ENCODE measurements at places on chromosomes 2 and 18.

- DNase-seq, result no peak
Measured at GRCh38 chr2:112518807-112519206, 23.5 kb upstream of the POLR1B start.

- DNase-seq, result no peak
Measured at GRCh38 chr2:241163601-241164118, 13.4 kb downstream of the PPP1R7 start.

GRCh38 chr2:230778350-230779063 is 65.9 kb downstream of the CAB39 start:
- no peak for DNase-seq

GRCh38 chr2:160561551-160562295 is 68.1 kb upstream of the RBMS1 start:
- peak; percentile 13 for DNase-seq

GRCh38 chr18:45657357-45658335 is 42.4 kb downstream of the SLC14A2 start:
- peak; percentile 52 for DNase-seq

DNA sequence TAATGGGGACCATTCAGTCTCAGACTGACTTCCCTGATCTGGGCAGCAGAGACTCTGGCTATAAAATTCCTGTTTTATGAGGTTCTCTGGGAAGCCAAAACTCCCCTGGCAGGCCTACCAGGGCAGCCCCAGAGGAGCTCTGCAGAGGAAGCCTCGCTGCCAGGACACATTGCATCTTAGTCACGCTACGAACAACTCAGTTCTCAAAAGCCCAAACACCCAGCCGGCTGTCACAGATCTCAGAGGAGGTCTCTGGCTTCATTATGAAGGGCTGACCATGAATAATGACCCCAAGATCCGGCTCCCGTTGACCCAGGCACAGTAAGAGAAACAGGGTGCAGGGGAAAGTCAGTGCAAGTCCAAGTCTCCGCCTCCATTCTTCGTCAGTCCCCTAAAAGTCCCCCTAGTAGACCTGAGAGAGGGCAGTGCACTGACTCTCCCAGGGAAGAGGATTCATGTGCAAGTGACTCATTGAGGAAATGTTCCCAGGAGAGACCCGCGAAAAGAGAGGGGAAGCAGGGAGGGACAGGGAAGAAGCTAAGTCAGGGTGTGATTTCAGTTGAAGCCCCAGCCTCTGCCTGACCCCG is 212.3 kb downstream of the CYP26B1 start:
- DNase-seq, result peak; percentile 88

DNA sequence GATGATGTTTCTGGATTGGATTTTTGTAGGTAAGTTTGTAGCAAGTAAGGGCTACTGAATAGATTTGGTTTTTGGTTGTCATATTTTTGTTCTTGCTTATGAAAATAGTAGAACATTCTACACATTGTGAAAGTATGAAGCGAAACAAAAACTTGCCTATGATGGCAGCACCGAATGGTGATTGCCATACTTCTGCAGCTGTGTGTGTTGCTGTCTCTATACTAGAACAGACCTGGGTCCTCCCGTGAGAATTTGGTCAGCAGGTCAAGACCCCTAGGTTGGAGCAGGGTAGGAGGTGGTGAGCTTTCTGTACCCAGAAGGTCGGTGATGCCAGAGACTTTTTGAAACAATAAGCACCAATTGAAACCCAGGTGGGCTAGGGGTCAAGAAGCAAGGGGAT is 322.6 kb downstream of the PRKCE start:
- no peak for DNase-seq

All from AG08395 (cell line).